ENCODE measurements at places on chromosomes 7 and 10.
A peak's percentile ranks its signal among the peaks of the same experiment; 100 is the strongest.

DNA sequence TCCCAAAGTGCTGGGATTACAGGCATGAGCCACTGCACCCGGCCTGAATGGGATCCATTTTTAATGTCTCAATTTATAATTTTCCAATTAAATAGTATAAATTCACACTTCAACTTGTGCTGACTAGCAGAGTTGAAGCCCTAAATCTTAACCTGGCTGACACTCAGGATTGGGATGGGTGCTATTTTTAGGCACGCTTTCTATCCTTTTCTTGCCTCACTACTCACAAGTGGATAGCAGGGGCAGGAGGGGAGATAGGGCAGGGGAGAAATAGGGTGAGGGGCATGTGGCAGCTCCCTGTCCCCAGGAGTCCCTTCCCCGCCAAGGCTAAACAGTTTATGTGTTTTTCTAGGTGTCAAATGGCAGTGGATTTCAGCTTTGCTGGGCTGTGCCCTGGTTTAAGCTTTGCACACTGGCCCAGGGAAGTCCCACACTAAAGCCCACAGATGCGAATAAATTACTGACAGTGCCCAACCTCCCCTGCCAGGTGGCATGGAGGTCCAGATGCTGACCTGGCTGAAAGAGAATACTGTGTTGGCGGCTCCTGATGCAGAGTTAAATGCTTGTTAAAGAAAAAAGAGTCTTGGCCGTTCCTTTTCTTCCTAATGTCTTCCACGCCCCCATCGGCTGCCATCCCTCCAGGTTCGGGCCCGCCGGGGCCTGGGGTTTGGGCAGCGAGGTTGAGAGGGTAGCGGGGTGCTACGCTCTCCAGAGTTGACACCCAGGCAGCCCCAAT, 36.2 kb upstream of the EFCAB10 start:
- no peak for DNase-seq

DNA sequence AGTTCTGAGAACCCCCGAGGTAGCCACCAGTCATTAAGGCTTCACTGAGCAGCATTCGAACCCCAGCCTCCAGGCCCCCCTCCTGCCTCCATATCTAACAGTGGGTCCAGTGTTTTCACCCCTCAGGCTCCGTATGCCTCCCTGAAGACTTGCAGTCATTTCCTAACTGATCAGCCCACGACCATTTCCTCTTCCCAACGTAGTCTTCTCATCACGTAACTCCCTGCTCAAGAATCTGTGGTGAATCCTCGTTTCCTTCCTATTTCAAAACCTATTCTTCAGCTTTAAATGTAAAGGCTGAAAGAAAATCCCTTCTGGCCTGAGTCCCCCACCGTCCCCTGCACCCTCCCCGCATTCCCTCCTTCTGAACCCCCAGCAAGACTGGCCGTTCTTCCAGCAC, 21.1 kb downstream of the FRMD4A start:
- no peak for DNase-seq

DNA sequence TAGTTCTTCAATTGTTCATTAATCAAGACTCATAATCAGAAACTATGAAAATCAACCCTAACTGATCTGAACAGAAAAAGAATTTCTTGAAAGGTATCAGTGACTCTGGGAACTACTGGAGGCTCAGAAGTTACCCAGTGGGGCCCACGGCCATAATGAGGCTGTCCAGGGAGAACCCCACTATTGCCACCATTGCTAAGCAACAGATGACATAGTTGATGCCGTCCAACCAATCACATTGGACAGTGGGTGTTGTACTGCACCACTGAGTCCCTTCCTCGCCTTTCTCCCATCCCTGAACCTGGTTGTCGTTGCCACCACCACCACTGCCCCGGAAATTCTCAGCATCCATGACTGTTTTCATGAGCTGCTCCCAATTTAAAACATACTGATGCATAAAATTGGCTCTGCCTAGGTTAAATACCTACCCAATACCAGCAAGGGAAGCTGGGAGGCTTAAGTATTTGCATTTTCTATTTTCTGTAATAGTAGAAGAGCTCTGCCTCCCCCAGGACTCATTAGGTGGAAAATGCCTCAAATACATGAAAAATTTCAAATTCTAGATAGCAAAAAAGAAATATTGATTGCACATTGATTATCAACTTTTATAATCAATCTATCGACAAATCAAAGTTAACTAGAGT, 26.7 kb upstream of the USP6NL start:
- DNase-seq, result no peak

- DNase-seq, result no peak
Measured at GRCh38 chr7:121510858-121511482, 114.9 kb upstream of the FAM3C start.

DNA sequence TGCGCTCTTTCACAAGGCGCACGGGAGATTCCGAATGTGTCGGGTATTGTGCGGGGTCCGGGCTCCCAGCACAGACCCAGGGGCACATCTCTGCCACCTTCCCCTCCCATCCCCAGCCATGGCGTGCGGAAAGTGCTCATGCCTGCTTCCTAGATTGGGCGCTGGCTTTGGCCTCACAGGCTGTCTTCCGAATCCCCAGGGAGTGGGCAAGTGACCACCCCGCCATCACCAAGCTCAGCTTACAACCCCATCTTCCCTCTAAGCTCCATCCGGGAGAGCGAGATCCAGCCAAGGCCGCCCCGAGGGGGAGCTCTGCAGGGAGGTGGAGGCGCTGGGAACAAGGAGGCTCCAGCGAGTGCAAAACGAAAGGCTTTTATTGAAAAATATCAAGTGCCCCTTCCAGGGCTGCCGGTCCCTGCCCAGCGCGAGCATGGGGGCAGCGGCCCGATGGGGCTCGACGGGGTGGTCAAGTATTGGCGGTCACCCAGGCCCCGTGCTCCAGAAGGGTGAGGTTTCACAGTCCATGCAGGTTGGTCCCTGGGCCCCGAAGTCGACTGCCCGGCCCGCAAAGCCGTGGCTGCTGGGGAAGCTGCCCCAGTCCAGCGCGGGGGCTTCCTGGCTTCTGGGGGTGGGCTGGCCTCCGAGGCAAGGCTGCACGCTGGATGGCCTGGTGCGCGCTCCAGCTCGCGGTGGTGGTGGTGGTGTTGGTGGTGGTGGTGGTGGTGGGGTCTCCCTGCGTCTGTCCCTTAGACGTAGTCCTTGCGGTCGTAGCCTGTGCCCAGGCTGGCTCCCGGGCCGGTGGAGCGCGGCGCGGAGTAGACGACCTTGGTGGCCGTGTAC, 1.2 kb downstream of the CLDN3 start:
- DNase-seq, result peak; percentile 51

DNA sequence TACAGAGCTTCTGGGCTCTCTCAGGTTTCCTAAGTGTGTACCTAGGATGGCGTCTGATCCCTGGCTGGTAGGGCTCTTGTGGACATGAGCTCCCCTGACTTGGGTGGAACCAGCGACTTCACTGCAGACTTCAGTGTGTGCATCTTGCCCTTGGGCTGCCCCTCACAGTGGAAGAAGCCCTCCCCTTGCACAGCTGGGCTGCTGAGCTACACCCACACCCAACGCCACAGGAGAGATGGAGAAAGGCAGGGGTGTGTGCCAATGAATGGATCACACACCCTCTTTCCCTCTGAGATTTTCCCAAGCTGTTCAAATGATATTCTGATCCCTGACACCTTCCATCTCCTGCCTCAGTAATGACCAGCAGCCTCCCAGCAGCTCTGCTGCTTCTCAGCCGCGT, 296.7 kb downstream of the GFRA1 start:
- no peak for DNase-seq

DNA sequence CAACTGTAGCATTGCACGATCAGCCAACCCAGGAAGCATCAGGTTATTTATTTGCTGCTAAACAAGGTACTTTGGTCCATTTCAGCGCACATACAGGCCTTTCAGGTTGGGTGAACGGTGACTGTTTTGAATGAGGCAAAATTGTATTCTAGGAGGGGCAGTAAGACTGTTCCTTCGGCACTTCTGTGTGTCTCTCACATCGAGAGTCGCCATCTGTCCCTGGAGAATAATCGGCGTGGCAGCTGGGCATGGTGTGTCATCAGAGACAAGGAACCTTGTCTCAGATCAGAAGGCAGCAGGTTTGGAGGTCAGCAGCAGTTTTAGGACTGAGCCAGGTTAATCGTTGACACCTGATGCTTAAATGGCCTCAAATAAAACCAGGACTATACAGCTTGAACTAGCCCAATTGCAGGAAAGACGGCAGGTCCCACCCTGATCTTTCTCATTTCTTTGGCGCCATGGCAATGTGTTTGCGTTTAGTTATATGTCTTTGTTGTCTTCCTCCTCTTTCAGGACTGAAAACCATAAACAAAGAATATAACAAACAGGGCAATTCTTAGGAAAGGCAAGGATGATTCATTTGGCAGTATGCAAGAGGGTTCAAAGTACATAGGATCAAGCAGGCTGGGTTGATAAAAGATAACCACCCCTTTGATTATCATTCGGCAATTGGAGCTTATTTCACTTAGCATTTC, 92.0 kb upstream of the PRR15 start:
- peak; percentile 50 for DNase-seq

DNA sequence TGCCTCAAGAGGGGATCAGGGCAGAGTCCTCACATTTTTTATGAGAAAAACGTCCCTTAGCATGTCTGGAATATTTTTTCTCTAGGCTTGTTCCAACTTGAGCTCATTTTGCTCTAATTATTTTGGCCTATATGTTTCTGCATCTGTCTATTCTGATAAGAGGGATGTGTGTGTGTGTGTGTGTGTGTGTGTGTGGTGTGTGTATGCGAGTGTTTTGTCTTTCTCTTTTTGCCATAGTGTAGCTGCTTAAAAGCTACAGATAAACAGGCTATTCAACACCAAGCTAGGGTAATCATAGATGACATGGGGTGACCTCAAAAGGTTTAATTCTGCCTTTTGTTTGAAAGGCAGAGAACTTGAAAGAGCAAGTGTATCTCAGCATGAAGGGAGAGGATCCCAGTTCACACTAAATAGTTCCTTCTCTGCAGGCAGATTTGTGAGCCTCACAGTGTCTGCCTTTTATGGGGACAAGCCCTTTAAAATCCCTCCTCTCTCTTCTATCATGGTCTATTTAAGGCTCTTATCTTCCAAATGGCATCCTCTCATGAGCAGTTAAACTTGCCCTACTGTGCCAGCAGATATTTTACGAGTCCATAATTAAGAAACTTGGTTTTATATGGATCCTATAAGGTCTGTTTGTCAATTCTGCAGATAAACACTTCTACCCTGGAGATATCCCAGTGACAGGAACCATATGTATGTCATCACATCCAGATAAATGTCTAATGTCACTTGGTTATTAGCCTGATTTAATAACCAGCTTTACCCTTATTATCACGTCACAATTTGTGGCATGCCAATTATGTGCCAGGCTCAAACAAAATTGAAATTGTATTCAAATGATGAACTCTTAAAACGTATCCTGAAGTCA, 202.9 kb upstream of the MTPN start:
- no peak for DNase-seq

GRCh38 chr7:7256731-7257274, 74.5 kb downstream of the C1GALT1 start:
- no peak for DNase-seq

DNA sequence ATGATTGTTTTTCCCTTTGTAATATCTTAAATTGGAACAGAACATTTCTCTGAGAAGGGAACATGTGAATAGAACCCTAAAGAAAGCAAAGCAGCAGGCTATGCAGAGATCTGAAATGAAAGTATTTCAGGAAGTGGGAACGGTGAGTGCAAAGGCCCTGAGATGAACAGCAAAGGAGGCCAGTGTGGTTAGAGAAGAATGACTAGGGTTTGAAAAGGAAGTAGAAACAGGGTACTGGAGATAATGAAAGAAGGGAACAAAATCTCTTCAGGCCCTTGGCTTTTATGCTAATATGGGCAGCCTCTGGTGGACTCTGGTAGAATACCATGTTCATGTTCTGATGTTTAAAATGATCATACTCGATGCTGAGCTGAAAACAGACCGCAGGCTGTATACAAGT, 22.2 kb downstream of the ARHGAP21 start:
- no peak for DNase-seq

DNA sequence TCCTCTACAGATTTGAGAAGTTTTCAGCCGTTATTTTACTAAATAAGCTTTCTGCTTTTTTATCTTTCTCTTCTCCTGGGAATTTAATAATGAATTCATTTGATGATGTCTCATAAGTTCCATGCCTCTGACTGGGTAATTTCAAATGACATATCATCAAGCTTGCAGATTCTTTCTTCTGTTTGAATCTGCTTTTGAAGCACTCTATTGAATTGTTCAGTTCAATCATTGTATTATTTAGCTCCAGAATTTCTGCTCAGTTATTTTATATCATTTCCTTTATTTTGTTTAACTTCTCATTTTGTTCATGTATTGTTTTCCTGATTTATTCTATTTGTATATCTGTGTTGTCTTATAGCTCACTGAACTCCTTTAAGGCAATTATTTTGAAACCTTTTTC, 196.9 kb upstream of the CNTNAP2 start:
- no peak for DNase-seq

DNA sequence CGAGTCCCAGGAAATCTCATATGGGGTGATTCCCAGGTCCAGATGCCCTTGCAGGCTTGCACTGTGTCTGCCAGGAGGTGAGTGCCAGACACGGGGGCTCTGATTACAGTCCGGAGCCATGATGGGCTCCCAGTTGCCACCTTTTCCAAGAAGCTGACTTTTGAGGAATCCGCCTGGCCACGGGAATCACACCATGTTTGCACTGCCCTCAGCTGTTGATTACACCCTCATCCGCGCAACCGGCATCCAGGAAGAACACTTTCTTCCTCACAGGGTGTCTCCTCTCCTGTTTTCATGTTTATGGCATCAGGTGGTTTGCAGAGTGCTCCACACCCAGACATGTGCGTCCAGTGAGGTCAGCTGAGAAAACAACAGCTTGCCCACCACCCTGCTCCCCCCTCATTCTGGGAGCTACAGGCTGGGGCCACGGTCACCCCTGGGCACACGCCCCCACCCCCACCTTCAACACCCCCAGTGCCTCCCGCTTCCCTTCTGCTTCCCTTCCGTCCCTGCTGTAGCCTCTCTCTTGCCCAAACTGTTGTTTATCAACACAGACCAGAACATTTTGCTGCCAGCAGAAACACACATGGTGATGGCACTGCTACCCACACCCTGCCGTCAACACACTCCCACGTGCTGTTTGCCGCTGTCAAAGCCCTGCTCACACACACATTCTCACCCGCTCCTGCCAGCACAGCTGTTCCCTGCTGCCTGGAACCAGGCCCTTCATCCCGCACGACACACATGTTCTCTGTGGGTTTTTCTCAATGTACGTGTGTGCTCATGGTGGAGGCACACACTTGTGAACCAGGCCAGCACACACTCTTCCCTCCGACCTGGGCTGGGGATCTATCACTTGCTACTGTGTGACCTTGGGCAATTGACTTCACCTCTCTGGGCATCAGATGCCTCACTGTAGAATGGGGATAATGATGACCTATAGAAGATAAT, 35.8 kb downstream of the DDIT4 start:
- peak; percentile 25 for DNase-seq

DNA sequence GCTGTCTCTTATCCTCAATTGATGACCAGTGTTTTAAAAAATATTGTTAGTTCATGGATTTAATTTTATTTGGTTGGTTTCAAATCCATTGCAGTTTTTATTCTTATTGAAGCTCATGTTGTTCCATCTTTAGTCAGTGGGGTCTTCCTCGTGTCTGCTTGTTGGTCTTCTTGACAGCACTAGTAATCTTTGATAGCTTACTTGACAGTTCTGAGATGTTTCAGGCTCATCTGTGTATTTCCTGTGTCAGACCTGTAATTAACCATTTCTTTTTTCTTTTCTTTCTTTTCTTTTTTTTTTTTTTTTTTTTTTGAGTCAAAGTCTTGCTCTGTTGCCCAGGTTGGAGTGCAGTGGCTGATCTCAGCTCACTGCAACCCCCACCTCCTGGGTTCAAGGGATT, 28.2 kb downstream of the SLK start:
- no peak for DNase-seq

Data from HT-29 (cell line).